ENCODE measurements at places on chromosomes 2 and 18.

DNA sequence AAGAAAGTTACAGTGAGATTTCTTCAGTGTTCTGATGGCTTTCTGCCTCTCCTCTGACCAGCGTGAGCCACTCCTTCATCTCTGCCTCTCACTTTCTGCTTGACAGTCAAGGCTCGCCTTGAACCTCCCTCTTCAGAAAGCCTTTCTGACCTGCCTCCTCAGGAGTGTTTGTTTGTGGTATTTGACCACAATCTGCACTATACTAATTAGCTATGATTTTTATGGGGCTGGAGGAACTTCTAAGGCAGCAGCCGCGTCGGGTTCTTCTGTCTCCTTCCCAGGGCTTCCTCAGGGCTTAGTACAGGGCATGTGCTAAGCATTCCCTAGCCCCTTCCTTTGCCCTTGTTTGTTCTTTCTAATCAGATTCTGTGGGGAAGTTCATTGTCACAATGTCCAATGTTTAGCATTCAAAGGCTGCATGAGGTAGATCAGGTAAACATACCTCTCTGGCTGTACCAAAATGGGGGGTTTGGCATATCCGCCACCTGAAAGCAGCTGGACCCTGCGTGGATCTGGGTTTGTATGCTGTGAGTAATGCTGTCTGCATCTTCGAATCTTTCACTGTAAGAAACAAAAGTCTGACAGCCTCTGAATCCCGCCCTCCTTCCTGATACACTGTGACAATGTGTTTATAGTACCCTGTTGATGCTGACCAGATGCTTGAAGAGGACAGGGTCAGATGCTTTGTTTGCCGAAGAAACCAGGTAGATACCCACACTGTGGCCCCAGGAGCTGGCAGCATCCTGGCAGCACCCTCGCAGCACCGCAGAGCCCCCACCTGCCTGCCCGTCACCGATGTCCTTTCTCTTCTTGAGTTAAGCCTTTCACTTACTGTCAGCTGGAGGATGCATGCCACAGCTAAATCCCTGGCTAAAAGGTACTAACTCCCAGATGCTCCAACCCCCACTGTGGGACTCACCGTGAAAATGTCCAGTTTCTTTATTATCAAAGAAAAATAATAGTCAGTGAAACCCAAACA lies 260.8 kb upstream of the HDAC4 start:
- no peak for DNase-seq

DNA sequence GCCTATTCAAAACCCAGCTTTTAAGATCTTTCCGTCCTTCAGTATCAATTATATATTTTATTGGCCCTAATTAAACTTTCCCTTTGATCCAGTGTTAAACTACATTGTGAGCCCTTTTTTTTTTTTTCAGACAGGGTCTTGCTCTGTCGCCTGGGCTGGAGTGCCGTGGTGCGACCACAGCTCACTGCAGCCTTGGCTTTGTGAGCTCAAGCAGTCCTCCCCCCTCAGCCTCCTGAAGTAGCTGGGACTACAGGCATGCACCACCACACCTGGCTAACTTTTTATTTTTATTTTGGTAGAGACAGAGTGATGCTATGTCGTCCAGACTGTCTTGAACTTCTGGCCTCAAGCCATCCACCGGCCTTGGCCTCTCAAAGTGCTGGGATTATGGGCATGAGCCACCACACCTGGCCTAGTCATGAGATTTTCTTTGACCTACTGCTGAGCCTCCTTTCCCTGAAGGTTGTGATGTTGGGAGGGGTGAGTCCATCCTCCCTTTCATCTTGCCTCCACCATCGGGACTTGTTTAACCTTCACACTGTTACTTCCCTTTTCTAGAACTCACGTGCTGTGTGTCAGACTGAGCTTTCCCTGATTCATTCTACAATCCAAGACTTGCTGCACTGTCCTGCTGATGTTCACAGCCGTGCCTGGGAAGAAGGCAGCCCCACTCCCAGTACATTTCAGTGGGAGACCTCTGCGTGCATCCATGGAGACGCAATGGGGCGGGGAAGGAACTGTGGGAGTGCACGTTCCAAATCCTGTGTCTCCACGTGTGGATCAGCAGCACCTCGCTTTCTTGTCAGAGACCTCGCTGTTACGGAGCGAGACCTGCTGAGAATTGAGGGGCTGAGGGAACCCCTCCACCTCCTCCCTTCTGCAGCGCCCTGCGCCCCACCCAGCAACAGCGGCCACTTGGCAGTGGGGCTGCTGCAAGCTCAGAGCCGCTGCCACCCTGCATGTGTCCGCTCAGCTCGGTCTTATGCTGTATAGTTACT lies 10.8 kb downstream of the OXER1 start:
- no peak for DNase-seq

GRCh38 chr18:4453874-4454536 lies 1.1 kb downstream of the DLGAP1 start:
- no peak for DNase-seq

DNA sequence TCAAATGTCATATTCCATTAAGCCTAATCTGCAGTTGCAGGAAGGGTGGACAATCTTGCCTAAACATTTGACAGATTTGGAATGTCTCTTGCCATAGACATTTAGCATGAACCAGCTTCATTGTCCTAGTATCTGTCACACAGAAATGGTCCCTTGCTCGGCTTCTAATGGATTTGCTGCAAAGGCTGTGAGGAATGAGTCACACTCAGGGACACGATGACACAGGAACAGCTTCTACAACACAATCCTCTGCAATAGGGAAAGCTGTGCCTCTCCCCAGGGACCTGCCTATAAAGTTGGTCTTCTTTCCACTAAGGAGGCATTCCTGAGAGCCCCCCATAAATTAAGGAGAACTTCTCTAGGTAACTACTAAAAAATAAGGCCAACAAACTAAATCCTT lies 155.1 kb upstream of the L3MBTL4 start:
- no peak for DNase-seq

- DNase-seq: no peak
Measured at GRCh38 chr18:78240627-78241252, 738.9 kb upstream of the SALL3 start.

GRCh38 chr2:135798762-135799161 lies 38.2 kb downstream of the LCT start:
- no peak for DNase-seq

GRCh38 chr18:45165176-45165713 lies 450.0 kb upstream of the SLC14A2 start:
- no peak for DNase-seq

- DNase-seq: no peak
Measured at GRCh38 chr18:31990823-31991222, 27.8 kb upstream of the RNF125 start.

- DNase-seq: no peak
Measured at GRCh38 chr2:237431837-237432236, 17.9 kb upstream of the COL6A3 start.
